ENCODE measurements at places on chromosomes 4 and X.

DNA sequence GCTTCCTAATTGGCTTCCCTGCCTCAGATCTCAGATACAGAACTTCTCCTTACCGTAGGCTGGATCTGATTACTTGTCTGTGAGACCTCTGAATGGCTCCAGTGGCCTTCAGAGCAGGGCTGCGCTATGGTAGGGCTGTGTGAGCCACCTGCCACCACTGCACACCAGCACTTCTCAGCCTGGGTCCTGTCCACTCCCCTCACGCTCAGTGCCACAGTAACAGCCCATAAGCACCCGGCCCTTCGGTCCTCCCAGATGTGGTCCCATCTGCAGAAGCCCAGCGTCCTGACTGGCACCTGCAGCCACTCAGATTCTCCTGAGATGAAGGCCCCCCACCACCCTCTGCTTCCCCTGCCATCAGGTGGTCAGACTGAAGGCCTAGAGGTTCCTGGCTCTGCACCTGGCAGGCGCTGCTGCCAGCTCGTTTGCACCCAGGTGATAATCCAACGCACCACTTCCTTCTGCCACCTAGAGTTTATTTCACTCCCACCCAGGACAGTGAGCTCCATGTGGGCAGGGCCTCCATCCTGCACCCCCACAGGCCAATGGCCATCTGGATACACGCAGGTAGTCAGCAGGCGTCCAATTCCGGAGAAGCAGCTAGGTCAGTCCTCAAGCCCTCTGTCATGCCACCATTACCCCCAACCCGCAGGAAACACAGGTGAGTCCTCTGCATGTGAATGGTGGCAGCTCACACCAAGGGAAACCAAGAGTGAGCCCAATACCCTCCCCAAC is 5.4 kb downstream of the WDR1 start:
- no peak for DNase-seq

- no peak for DNase-seq
Observed at GRCh38 chr4:4860600-4861389, 1.3 kb downstream of the MSX1 start.

DNA sequence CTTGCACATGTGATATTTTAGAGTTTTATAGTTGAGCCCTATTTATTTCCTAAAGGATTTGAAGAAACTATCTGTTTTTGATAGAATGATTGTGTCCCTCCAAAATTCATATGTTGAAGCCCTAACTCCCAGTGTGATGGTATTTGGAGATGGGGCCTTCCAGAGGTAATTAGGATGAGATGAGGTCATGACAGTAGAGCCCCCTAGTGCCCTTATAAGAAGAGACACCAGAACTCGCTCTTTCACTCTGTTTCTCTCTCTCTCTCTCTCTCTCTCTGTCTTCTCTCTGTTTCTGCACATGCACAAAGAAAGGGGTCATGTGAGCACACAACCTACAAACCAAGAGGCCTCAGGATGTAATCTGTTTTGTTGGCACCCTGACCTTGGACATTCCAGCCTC is 921.9 kb upstream of the DIAPH2 start:
- no peak for DNase-seq

DNA sequence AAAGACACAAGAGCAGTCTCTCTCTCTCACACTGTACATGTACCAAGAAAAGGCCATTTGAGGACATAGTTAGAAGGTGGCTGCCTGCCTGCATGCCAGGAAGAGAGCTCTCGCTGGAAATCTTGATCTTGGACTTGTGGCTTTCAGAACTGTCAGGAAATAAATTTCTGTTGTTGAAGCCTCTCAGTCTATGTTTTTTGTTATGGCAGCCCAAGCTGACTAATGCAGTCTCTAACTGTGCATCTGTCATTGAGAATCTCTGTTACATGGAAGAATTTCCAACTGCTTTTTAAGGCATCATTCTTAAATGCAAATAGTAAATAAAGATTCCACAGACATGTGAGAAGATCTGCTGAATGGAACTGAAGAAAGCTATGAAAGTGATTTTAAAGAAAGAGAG is 198.3 kb downstream of the PCDH10 start:
- DNase-seq = no peak

- no peak for DNase-seq
Observed at GRCh38 chr4:183200453-183200852, 101.4 kb downstream of the WWC2 start.

GRCh38 chr4:139416073-139416673 is 37.7 kb upstream of the RAB33B start:
- DNase-seq = no peak

- DNase-seq = no peak
Observed at GRCh38 chrX:131977619-131978018, 45.5 kb upstream of the STK26 start.

DNA sequence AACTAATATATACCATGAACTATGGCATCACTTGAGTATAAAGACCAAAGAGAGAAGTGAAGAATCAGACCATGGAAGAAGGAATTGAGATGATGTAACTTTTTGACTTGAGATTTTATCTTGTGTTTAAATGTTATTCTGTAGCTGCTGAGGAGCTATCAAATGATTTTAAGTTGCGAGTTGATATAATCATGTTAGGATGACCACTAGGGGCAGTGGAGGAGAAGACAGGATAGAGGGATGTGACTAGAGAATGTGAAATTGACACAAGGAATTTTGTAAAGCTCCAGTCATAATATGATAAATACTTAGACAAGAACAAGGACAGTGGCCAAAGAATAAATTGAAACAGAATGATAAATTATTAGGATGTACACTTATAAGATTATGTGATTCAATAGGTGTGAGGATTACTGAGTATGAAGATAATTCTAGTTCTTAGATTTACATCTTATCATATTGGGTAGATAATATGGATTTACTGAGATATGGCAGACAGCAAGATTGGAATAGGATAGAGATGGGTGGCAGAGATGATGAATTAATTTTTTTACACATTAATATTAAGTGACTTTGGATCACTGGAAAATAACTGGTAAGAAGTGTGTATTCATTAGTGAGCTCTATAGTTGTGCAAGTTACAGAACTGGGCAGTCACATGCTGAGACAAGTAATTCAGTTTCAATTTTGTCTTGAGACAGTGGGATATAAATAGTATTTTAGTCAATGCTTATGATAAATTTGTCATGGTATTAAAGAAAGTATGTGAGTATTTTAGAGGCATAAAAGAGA is 816.0 kb upstream of the PCDH10 start:
- DNase-seq = no peak

DNA sequence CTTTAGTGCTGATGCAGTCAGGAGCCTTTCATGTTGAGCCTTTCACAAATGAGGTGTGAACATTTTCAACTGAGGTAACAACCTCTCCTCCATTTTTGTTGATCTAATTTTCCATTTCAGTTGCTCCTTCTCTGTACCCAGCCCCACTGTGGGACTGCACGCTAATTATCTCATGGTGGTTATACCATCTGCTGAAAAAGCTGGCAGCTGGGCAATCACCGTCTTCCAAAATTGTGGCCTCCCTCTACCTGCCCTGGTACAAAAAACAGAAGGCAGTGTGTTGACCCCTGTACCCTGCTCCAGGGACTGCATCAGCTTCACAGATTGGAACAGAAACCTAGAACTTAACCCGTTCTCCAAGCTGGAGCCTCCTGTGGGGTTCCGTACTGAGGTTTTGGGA is 72.4 kb upstream of the LONRF3 start:
- DNase-seq = no peak

DNA sequence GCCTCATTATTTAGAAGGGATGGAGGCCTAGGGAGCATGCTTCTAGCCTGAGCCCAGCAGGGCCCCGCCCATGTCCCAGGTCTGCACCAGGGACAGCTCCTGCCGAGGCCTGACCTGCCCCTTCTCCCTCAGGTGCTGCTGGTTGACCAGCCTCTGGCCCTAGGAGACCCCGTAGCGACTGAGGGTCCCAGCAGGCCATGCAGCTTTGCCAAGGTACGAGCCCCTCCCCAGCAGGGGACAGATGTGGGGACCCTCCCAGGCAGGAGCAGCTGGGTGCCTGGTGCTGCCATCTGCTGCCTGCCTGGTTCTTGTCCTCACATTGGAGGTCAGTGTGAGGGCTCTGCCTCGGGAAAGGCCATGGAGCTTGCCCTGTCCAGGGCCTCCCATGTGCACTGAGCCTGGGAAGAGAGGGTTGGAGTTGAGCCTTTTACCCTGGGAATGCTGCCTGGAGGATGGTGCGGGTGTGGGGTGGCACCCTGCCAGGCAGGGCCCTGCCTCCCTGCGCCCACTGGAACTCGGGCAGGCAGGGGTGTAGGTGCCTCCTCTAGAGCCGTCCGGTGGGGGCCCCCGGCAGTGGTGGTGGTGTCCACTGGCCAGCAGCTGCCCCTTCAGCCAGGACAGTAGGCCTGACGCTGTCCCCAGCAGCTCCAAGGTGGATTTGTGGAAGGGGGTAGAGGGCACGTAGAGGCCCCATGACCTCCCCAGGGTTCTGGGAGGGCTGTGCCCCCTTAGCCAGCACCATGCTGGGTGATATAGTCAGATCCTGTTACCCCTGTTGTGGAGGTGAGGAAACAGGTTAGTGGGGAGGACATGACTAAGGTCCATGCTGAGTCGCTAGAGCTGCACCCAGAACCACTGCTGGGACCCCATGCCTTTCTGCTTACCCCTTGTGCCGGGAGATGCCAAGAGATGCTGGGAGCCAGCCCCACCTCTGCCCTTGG is 2.2 kb upstream of the MSANTD1 start:
- no peak for DNase-seq

Data from anterior cingulate cortex (tissue), 58 donors.